ENCODE measurements at places on chromosomes 12 and 14. TPM values are rescaled to one million over a fixed set of nuclear protein-coding genes. Genes with fewer than 3 reads are reported as not detected.

HEATR5A gene
- total RNA-seq = 41.6 TPM

DNA sequence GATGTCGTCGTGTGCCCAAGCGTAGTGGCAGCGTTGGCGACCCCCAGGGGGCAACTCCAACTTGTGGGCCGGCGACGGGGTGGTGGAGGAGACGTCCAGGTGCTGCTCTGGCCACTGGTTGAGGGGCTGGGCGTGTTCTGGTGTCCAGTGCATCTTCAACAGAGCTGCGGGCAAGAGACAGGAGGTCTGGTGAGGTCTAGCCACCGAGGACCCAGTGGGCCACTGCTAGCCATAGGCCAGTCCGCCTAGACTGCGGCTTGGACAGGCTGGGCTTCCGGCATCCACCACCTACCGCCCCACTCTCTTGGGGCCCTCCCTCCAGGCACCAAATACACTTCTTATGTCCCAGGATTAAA, 26.3 kb downstream of the FIGNL2 start:
- DNase-seq = no peak

PLCZ1 gene
- not detected for total RNA-seq

DNA sequence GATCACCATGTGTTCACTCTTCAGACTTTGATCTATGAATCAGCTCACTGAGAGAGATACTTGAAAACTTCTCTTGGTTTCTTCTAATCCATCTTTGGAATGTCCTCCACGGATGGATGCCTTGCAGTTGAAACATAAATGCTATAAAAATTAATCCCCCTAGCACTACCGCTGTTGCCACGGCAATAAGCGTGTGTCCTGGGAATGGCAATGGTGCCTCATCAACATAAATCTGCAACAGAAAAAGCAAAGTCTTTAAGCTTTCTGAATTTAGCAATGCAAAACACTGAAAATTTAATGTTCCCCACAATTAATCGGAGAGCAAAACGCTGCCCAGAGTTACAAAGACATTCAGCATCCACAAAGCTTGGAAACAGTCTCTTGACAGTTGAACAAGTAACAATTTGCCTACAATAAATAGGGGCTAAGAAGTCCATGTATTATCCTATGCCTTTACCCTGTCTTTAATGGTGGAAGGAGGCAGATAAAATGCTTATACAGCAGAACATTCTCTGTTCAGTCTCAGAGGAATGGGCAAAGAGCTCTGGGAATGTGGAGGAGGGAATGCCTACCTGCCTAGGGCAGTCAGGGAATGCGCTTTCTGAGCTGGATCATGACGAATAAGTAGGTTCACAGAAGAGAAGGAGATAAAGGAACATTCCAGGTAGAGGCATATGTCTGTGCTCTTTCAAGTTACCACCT, 70.9 kb upstream of the PPP4R3A start:
- no peak for DNase-seq

LPCAT3 gene
- total RNA-seq = 26.6 TPM

KIF5A gene
- 0.81 TPM for total RNA-seq

SLCO1B1 gene
- total RNA-seq = 0.12 TPM

GRCh38 chr12:124464062-124464461, 103.3 kb downstream of the NCOR2 start:
- DNase-seq = no peak

SLC39A5 gene
- total RNA-seq = 49.9 TPM

- DNase-seq = peak; percentile 44
Measured at GRCh38 chr14:68786491-68787091, 6.3 kb downstream of the ZFP36L1 start.

DNA sequence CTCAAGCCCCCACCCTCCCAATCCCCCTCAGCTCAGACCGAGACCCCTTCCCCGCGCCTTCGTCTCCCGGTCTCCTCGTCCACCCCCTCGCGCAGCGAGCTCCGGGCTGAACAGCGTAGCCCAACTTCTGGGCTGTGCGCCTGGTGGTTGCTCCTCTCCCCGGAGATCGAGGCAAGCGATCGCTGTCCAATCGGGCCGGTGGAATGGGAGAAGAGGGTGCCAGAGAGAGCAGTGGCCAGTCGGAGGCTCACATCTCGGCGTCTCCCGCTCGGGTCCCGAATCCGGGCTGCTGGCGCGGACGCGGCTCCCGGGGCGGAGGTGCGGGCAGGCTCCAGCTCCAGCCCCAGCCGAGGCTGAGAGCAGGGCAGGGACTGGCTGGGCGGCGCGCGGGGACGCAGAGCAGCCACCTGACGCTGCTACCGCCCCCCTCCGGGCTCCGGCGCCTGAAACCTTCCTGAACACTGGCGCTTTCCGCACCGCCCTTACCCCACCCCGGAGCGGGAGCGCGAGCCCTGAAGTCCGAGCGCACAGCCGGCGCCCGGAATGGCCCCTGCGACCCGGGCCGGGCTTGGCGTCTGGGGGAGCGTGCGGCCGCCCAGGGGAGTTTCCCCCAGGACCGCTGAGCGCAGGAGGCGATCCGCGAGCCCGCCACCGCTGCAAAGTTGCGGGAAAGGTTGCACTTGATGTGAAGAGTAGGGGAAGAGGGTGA, 508 bp upstream of the KCNH5 start:
- peak; percentile 11 for DNase-seq

APOF gene
- 0.20 TPM for total RNA-seq

Data from mucosa of gallbladder (tissue), 1 donor.